GM03348 (cell line): ENCODE measurements at places on chromosomes 7 and 10.

GRCh38 chr10:97280783-97281182 lies 11.7 kb downstream of the ARHGAP19 start:
- no peak for DNase-seq

DNA sequence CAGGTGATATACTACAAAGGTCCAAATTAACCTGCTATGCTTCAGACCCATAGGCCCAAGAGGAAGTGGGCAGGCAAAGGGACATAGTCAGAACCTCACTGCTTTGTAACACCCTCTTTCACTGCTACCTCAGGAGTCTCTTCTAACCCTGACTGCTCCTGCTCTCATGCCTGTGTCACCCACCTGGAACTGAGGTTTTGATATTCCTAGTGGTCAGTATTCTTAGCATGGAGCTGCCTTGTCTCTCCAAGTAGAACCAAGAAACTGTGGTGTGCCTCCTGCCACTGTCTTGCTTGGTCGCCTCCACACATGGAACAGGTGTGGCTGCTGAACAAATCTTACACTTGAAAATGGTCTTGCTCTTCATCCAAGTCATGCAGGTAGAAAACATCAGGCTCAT lies 677.5 kb downstream of the XPNPEP1 start:
- no peak for DNase-seq

GRCh38 chr7:107834401-107834800 lies 31.4 kb upstream of the SLC26A3 start:
- DNase-seq: no peak

GRCh38 chr10:75950997-75951589 lies 519.7 kb downstream of the LRMDA start:
- no peak for DNase-seq

DNA sequence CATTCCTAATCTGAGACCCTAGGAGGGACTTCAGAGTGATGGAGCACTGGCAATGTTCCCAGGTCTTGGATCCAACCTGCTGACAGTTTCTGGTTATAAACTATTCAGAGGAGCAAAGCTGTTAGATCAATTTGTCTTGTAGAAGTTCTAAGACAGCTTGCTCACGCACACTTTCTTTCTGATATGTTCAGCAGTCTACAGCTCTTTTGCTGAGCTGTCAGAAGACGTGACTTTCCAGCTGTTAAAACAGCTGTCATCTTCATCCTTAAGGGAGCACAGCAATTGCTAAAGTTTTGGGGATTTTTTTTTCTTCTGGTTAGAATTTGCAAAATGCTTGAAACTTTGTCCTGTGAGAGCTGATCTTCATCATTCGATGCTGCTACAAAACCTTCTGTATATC lies 823.1 kb downstream of the SORCS1 start:
- no peak for DNase-seq

- DNase-seq: peak; percentile 20
Observed at GRCh38 chr7:70072220-70072619, 473.9 kb downstream of the AUTS2 start.

DNA sequence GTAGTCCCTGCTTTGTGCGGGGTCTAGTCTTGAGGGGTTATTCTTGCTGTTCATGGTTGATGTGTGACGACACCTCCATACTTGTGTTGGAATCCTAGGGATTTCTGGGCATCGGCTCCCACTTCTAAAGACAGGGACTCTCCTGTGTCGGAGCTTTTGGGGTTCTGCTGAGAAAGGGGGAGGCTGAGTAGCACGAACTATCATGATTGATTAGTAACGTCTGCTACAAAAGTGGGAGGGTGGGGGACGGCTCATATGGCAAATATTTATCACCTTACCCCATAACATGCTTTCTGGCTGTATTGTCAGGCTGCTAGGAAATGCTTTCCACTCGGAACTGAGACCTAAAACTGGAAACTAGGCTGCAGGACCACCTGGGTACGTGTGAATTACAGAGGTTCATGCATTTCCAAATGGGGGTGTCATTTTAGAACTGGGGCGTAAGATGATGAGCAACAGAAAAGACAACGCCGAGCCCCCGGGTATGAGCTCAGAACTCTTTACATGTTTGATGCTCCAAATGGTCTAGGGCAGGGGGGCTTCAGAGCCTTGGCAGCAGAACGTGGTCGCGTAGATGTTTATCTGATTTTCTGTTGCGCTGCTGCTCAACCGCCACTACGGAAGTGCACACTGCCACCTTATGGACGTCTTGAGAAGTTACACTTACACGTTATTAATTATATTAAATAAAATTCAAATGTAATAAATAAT lies 15.1 kb upstream of the NME8 start:
- DNase-seq: peak; percentile 61

DNA sequence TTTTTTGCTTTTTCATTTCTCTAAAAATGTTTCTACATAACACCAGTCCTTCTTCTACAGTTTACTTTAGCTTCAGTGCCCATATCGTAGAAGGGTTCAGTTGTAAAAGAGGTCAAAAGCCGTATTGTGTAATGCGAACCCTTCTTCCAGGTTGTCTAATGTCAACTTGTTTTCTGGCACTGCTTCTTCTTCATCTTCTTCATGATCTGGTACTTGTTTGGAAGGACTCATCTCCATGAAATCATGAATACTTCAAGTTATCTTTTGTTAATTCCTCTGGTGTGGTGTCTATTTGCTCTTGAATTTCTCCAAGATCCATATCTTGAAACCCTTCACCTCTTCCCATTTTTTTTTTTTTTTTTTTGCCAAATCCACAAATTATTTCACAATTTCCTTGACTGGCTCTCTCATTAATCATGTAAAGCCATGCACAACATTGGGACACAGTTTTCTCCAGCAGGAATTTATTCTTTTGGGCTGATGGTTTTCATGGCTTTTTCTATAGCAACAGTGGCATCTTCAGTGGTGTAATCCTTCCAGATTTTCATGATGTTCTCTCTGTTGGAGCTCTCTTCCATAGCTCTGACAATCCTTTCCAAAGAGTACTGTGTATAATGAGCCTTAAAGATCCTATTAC lies 85.1 kb downstream of the CPED1 start:
- no peak for DNase-seq

- DNase-seq: no peak
Observed at GRCh38 chr10:132545659-132546367, 8.2 kb downstream of the INPP5A start.

DNA sequence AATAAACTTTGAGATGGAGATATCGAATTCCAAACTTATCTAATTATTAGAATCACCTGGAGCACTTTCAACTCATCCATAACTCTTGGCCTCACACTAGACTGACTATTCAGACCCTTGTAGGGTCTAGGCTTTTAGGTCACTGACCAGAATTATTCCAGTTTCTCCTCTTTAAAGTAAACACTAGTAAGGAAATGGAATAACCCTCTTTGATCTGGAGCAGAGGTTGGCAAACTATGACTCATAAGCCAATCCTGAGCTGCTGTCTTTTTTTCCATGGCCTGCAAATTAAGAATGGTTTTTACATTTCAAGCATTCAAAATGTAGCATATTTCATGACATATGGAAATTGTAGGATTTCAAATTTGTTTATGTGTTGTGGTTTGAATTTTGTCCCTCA lies 1601.9 kb downstream of the REEP3 start:
- no peak for DNase-seq

DNA sequence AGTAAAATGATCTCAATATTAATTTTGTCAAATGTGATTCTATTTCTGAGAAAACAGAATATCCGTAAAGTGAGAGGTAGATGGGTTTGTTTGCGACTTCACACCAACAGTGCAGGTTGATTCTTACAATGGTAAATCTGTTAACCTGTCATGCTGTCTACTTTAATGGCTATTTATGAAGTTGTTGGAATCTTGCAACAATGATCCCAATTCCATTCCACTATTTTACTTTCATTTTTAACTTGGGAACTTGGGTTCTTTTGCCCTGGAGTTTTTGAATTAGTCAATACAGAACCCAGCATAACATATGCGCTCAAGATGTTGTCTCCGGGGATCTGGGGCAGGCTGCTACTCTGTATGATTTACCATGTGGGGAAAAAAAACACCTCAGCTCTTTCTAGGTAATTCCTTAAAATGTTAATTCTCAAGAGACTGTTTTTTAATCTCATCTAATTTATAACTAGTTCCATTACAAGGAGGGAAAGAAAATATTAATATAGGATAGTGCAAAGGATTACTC lies 1.2 kb downstream of the LGI1 start:
- DNase-seq: peak; percentile 24

- no peak for DNase-seq
Observed at GRCh38 chr10:3691482-3691881, 93.5 kb downstream of the KLF6 start.

DNA sequence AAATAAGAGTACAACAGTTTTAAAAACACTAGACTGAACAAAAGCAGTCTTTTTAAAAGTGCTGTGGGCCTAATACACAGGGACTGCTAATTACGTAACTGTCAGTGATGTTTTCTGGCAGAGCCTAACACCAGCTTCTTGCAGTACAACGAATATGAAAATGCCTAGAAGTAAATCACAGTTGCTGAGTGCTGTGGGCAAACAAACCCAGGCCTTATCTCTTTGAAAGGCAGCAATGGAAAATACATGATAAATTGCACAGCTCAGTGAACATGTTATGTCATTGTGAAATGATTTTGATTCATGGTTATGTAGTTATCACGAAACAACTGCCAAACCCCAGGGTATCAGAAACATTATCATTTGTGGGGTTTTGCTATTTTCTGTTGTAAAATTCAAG lies 428.4 kb downstream of the GFRA1 start:
- DNase-seq: peak; percentile 20

DNA sequence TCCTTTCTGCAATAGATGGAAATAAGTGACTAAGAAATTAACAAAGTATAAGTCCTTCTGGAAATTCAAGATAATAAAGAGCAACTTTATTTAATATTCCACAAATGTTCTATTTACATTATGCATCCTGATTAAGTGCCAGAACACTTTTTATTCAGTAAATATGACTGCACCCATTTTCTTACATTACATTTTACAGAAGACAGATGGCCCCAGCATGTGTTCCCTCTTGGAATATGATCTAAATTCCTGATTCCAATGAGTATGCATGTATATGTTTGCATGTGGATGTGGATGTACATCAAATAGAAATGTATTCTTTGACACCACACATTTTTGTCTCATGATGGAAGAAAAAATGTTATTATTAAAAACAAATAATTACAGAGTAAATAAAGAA lies 628.7 kb upstream of the SEMA3D start:
- DNase-seq: no peak

GRCh38 chr7:99437946-99438572 lies 539 bp downstream of the PTCD1 start:
- no peak for DNase-seq

DNA sequence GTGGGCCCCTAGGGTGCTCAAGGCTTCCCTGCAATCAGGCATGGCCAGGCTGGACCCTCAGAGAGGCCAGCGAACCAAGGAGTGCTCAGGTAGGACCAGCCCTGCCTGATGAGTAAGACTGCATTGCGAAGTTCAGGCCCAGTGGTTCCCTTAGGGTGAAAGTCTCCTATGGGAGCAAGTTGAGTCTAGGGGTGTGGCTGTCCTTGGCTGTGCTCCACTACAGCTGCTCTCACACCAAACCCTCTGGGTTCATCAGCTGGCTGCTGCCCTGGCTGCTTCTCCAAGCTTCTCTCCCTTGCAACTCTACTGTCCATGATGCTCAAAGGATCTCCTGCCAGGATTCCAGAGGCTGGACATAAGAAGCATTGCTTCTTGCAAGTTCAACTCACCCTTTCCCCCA lies 18.7 kb downstream of the FAM25A start:
- peak; percentile 12 for DNase-seq

DNA sequence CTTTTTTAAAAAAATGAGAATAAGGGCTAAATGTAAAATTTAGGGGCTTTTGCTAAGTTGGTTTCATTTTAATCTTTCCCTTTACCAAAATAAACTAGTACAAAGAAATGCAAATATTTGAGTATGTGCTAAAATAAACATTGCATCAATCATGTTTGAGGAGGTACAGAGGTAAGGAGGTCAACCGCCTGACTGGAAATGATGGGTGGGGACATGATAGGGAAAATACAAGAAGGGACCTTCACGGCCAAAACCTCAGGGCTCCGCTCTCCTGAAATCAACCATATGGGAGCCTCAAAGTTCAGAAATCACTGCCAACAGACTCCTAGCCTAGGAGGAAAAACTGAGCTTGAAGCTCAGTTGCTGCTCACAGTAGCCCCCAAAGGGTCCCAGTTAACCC lies 207.6 kb downstream of the AHR start:
- DNase-seq: no peak

GRCh38 chr10:86284355-86285105 lies 82.1 kb downstream of the GRID1 start:
- DNase-seq: no peak

DNA sequence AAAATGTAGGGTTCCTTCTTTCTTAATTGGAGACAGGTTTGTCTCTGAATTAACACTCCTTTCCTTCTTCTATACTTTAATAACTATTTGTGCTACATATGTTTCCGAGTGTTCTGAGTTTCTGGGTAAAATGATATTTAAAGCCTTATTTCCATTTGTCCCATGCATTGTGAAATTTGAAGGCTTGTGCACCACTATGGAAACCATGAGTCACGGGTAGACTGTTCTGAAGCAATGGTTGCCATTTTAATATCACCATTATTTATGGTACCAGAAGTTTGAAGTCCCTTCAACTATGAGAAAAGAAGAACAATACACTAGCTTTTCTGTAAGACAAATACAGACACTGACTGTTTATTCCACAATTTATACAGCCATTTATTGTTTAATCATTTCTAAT lies 44.7 kb upstream of the ZEB1 start:
- no peak for DNase-seq

GRCh38 chr10:29656451-29656992 lies 21.8 kb upstream of the SVIL start:
- DNase-seq: no peak

DNA sequence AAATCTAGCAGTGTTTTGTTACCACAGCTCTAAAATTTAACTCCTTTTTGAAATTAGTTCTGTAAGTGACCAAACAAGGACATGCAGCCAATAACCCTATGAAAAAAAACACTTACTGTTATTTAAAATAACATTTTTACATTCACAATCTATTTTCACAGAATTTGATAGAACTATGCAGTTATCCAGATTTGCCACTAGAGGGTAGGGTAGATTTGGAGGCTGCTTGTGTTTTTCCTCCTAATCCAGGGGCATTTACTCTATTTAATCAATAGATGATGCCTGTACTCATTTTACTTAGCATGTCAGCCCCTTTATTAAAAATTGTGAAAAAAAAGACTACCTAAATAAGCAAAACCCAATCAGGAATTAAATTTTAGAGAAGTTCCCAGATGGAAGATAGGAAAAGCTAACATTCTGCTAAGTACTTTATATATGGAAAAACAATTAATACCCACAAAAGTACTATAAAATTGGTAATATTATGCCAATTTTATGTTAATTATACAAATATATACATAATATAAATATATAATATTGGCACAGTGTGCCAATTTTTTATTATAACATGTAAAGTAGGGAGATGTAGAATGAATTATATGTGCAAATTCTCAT lies 18.1 kb upstream of the LIPK start:
- DNase-seq: peak; percentile 44

- DNase-seq: no peak
Observed at GRCh38 chr7:18727115-18727870, 231.7 kb downstream of the HDAC9 start.

- DNase-seq: no peak
Observed at GRCh38 chr7:68725843-68726785, 872.2 kb upstream of the AUTS2 start.
